ENCODE measurements at places on chromosomes 1 and 21. TPM values are rescaled to one million over a fixed set of nuclear protein-coding genes. Genes with fewer than 3 reads are reported as not detected.

Gene KRTAP19-6
- total RNA-seq, result not detected

DNA sequence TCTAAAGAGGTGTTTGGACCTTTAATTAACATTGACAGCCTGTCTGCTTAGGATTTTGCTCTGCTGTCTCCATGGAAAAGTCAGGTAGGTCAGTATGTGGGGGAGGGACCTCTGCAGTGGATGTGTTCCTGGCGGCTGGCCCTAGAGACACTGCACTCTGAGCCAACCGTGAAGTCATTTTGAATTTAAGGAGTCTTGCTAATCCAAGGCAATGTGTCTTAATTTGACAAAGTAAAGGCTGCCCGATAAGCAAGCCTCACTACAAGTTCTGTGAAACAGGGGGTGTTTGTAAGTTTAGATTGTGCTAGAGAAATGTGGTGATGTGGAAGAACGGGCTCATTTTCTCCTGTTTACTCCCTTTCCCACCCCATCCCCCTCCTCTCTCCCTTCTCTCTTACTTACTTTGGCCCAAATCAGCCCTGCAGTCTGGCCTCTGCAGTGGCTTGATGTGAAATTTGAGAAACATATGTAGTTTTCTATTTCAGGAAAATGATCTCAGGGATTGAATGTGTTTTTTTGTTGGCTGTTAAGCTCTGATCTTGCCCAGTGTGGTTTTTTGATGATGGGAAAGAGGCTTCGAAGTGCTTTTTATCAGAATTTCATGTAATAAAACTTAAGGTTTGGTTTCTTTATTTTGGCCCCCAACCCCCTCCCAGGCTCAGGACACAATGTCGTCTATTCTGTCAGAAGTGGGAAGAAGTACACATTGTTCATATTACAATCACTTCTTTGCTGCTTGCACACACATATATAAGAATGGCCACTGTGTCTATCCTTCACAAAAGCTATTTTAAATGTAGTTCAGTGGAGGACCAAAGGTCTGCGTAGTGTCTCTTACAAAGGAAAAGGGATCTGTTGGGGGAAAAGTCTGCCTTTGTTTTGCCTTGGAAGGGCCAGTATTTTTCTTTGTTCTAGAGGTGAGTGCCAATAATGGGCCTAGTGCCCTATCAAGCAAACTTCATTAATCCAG, 96.6 kb downstream of the FGGY start:
- no peak for DNase-seq

DNA sequence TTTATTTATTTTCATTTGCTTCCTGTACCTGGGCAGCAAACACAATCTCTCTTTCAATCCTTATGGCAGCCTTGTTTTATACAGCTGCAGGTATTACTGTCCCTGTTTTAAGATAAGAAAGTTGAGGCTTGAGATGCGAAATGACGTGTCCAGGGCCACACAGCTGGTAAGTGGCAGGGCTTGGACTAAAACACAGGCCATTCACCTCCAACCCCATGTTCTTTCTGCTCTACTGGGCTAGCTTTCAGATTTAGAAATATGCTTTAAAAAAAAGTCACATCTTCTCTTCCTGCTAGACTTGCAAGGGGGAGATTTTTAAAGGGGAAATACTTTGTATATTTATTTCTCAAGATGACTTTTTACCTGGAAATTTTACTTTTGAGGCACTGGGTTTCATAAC, 62.8 kb downstream of the CNST start:
- no peak for DNase-seq

DNA sequence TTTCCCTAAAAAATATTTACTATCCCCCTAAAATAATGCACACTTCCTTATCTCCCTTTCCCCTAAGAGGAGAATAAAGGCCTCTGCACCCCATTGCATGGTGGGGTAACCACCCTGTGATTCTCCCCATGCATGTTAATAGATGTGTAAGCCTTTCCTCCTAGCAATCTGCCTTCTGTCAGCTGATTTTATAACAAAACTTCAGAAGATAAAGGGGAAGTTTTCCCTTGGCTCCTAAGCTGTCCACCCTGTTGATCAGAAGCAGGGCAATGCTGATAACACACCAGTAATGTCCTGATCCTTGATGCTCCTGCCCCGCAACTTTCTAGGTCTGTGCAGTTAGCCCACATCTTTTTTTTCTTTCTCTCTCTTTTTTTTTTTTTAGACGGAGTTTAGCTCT, 11.4 kb upstream of the RNF187 start:
- DNase-seq, result no peak

DNA sequence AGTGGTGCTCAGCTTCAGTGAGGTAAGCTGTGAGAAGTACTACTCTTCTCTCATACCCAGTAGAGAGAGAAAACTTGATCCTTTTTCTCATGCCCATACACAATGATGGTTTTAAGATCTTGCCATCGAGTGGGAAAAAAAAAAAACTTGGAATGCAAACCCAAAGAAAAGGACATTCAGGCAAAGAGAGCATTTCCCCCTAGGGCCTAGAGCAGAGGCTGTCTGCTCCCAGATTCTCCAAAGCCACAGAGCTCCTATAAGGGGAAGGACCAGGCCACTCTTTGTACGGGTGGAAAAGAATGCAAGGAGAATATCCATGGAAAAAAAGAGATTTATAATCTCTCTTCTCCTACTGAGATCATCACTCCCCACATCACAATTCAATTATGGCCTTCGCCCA, 34.9 kb downstream of the MROH9 start:
- no peak for DNase-seq

DNA sequence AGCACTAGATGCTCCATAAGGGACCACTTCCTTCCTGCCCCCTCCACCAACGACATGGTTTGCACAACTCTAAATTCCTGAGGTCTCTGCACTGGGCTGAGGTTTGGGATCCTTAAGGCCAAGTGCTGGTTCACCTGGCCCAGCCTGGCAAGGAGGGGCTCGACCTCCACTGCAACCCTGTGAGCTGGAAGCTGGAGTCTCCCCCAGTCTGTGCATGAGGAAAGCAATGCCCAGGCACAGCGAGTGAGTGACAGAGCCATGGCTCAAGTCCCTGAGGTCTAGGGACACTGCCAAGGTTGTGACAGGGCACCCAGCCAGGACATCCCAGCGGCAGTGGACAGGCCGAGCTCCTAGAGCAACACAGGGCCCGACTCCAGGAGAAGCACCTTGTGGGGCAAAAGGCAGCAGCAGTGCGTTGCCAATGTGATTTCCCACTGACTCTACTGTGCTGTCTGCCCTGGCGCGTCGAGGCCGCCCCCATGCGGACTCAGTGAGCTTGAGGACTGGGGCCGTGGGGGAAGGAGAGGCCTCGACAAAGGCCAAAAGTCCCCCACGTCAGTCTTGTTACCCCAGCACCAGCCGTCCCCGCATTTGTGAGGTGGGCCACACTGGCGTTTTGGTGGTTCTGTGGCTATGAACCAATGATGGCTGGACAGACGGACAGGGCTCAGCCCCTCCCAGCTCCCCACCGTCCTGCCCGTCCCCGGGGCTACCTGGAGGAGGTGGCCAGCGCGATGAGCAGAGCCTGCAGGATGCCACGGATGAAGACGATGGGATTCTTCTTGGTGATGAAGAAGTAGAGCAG, 30.0 kb downstream of the PODN start:
- no peak for DNase-seq

Gene MXRA8
- total RNA-seq, result 83.5 TPM
